ENCODE measurements at places on chromosomes 5 and 9. TPM values are rescaled to one million over a fixed set of nuclear protein-coding genes. Genes with fewer than 3 reads are reported as not detected.
A peak's percentile ranks its signal among the peaks of the same experiment; 100 is the strongest.

GRCh38 chr9:126805554-126806262, 868 bp downstream of the ZBTB43 start:
- H3K4me3 ChIP-seq: peak overlapping the region; percentile 91
- H3K36me3 ChIP-seq: no peaks in the 10 kb centered on the region
- no peaks in the 10 kb centered on the region for H3K27me3 ChIP-seq

DNA sequence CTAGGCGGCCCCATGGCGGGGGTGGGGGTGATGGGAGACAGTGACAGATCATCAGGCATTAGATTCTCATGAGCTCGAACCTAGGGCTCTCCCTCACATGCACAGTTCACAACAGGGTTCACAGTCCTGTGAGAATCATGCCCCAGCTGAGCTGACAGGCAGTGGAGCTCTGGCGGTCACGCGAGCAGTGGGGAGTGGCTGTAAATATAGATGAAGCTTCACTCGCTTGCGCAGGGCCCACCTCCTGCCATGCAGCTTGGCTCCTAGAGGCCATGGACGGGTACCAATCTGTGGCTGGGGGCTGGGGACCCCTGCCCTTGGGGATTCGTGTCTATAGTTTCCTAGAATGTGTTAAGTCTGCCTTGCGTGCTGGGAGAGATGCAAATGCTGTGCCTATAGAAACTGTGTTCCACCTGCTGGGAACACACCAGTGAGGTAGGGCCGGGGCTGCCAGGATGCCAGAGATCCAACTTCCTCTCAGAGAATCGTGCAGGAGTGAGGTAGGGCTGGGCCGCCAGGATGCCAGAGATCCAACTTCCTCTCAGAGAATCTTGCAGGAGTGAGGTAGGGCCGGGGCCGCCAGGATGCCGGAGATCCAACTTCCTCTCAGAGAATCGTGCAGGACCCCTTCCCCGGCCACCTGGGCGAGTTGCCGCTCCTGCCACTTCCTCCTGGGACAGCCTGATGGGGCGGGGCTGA, 14.1 kb upstream of the EXOC3 start:
- no peaks in the 10 kb centered on the region for H3K27me3 ChIP-seq
- no peak overlapping the region for H3K27ac ChIP-seq

GRCh38 chr5:94777056-94777880, 158.8 kb downstream of the SLF1 start:
- H3K36me3 ChIP-seq: no peaks in the 10 kb centered on the region
- DNase-seq: no peak
- no peak overlapping the region for H3K27ac ChIP-seq

DNA sequence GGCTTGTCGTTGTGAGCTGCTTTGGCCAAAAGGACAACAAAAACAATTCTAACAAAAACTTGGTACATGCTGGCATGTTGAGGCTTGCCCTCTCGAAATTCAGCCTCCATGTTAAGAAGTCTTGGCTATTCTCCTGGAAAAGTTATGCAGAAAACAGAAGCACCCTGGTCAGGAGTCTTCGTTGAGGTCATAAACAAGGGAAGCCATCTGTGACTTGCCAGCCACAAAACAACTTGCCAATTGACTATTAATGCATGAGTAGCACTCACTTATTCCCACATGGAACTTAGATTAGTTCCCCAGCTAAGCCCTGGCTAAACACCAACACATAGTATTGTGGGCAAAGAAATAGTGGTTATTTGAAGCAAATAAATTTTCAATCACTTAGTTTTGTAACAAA, 521.0 kb upstream of the CHD1 start:
- no peaks in the 10 kb centered on the region for H3K4me1 ChIP-seq
- peaks cover 4% of the 10 kb centered on the region for H3K27me3 ChIP-seq
- H3K4me3 ChIP-seq: no peak overlapping the region
- no peaks in the 10 kb centered on the region for H3K36me3 ChIP-seq
- no peak for DNase-seq
- H3K27ac ChIP-seq: no peak overlapping the region

- no peak overlapping the region for H3K4me3 ChIP-seq
- no peak for DNase-seq
- H3K27me3 ChIP-seq: no peaks in the 10 kb centered on the region
- H3K36me3 ChIP-seq: no peaks in the 10 kb centered on the region
These were observed 288.4 kb downstream of the CD180 start for GRCh38 chr5:66908230-66908629.

DNA sequence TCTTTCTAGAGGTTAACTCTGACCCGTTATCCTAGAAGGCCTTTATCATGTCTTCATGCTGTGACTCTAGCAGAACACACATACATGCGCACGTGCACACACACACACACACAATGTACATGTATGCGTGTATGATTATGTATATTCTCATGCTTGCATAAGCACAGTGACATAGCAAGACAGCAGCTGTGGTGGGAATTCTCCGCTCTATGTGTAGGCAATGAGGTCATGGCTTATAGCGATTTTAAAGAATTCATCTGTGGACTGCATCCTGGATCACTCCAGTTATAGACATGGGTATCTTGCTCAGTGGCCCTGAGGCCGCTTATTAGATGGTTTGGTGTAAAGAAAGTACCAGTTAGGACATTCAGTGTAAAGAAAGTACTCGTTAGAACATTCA, 106.2 kb downstream of the FBXL7 start:
- no peak overlapping the region for H3K27ac ChIP-seq
- no peaks in the 10 kb centered on the region for H3K27me3 ChIP-seq
- H3K36me3 ChIP-seq: peaks cover 2% of the 10 kb centered on the region

- peak overlapping the region; percentile 52 for H3K4me3 ChIP-seq
- H3K27ac ChIP-seq: peak overlapping the region; percentile 85
- DNase-seq: no peak
These were observed 196.2 kb downstream of the DTWD2 start for GRCh38 chr5:118791926-118792734.

GRCh38 chr5:141574122-141574510, 44.7 kb downstream of the DIAPH1 start:
- no peak for DNase-seq
- H3K4me1 ChIP-seq: no peaks in the 10 kb centered on the region
- H3K4me3 ChIP-seq: no peak overlapping the region
- peaks cover 30% of the 10 kb centered on the region for H3K36me3 ChIP-seq

GRCh38 chr5:61414806-61415205, 82.7 kb downstream of the ZSWIM6 start:
- no peaks in the 10 kb centered on the region for H3K27me3 ChIP-seq
- no peak for DNase-seq
- H3K4me3 ChIP-seq: no peak overlapping the region
- peaks cover 59% of the 10 kb centered on the region for H3K4me1 ChIP-seq

DNA sequence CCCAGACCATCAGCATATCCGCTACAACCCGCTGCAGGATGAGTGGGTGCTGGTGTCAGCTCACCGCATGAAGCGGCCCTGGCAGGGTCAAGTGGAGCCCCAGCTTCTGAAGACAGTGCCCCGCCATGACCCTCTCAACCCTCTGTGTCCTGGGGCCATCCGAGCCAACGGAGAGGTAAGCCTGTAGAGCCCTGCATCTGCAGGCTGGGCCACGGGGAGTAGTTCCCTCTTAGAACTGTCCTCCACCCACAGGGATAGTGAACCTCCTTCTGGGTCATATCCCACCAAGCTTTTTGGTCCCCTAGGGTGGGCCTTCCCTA, 569 bp downstream of the GALT start:
- H3K27me3 ChIP-seq: no peaks in the 10 kb centered on the region
- H3K4me1 ChIP-seq: peaks cover 42% of the 10 kb centered on the region
- peak overlapping the region; percentile 84 for H3K4me3 ChIP-seq
- H3K27ac ChIP-seq: peak overlapping the region; percentile 91

DNA sequence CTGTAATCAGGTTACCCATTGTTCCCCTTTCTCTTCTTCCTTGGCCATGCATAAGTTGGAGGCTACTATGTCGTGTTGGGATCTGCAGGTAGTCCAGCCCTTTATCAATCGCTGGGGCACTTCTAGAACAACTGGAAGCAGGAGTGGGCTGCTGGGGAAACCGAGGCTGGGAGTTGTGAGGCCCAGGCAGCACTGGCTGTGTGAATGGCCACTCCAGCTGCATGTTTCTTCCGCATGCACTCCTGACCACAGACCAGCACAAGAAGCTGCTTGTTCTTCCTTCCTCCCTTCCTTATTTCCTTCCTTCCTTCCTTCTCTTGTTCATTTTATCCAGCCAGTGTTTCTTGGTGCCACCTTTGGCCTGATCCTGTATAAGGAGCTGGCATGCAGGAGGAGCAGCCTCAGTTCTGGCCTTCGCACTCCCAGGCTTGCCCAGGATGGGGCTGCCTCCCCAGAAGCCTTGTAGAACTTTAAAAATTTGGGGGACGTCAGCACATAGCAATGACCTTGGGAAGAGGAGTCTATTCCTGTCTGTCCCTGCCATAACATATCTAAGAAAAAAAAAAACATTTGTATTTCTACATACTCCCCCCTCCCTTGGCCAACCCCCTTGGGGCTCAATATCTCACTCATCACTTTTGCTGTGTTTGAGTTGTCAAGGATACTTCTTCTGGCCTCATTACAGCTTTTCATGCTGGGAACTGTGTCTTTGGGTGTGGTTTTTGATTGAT, 20.8 kb upstream of the CXCL14 start:
- H3K4me3 ChIP-seq: no peak overlapping the region
- no peaks in the 10 kb centered on the region for H3K36me3 ChIP-seq
- peaks cover 31% of the 10 kb centered on the region for H3K27me3 ChIP-seq
- H3K4me1 ChIP-seq: no peaks in the 10 kb centered on the region

GRCh38 chr5:139091439-139092156, 106.6 kb downstream of the SIL1 start:
- no peak overlapping the region for H3K4me3 ChIP-seq
- no peaks in the 10 kb centered on the region for H3K27me3 ChIP-seq
- H3K4me1 ChIP-seq: peaks cover 10% of the 10 kb centered on the region
- peaks cover 3% of the 10 kb centered on the region for H3K36me3 ChIP-seq
- DNase-seq: no peak

DNA sequence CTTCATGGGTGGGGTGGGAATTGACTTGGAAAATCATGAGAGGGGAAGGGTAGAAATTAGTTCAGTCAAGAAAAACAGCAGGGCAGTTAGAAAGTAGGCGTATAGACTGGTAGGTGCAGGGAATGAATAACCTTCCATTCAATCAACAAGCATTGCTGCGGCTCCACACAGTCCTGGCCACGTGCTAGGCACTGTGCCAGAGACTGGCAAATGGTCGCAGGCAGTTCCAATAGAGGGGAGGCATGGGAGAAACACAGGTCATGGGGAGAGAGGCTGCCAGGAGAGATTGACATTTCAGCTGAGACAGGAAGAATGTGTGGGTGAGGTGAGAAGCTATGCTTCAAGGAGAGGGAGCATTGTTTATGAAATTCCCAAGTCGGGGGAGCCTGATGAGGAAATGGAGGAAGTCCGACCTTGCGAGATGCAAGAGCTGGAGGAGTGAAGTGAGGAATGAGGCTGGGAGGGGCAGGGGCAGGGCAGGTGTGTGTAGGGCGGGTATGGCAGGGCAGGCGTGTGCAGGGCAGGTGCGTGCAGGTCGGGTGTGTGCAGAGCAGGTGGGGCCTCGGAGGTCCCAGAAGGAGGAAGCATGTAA, 54.4 kb upstream of the PPARGC1B start:
- peaks cover 2% of the 10 kb centered on the region for H3K4me1 ChIP-seq
- H3K27ac ChIP-seq: no peak overlapping the region
- H3K27me3 ChIP-seq: peaks cover 9% of the 10 kb centered on the region
- no peak for DNase-seq
- H3K36me3 ChIP-seq: no peaks in the 10 kb centered on the region
- no peak overlapping the region for H3K4me3 ChIP-seq

GRCh38 chr5:124315741-124316415, 430.6 kb downstream of the ZNF608 start:
- H3K4me1 ChIP-seq: peaks cover 5% of the 10 kb centered on the region
- no peaks in the 10 kb centered on the region for H3K27me3 ChIP-seq
- H3K27ac ChIP-seq: no peak overlapping the region
- H3K36me3 ChIP-seq: no peaks in the 10 kb centered on the region
- no peak for DNase-seq
- no peak overlapping the region for H3K4me3 ChIP-seq

DNA sequence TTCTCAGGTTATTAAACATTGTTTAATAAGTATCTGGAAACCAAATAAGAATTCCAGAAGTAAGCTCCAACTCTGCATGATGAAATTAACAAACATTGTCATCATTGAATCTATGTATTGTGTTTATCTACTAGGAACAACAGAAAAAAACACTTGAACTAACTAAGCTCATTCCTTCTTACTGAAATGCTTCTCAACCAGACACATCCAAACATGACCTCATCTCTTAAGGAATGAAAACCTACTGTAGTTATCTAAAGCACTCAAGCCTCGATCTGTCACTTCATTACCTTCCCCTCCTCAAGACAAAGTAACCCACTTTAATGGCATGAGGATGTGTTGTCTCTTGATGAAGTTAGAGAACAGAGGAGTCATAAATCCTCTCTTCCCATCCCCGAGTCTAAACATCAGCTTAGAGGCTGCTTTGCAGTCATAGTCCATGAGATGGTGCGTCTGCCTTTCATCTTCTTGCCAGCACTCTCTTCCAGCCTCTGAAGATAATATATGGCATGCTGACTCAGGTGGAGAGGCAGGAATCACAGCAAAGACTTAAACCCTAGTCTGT, 86.5 kb downstream of the CEMIP2 start:
- peaks cover 6% of the 10 kb centered on the region for H3K36me3 ChIP-seq
- peak overlapping the region; percentile 55 for H3K27ac ChIP-seq
- H3K4me3 ChIP-seq: no peak overlapping the region
- no peaks in the 10 kb centered on the region for H3K27me3 ChIP-seq
- DNase-seq: no peak

GRCh38 chr5:89524785-89525184, 641.8 kb upstream of the MEF2C start:
- no peaks in the 10 kb centered on the region for H3K4me1 ChIP-seq
- no peak for DNase-seq
- H3K4me3 ChIP-seq: no peak overlapping the region
- no peak overlapping the region for H3K27ac ChIP-seq
- no peaks in the 10 kb centered on the region for H3K27me3 ChIP-seq
- peaks cover 4% of the 10 kb centered on the region for H3K36me3 ChIP-seq

DNA sequence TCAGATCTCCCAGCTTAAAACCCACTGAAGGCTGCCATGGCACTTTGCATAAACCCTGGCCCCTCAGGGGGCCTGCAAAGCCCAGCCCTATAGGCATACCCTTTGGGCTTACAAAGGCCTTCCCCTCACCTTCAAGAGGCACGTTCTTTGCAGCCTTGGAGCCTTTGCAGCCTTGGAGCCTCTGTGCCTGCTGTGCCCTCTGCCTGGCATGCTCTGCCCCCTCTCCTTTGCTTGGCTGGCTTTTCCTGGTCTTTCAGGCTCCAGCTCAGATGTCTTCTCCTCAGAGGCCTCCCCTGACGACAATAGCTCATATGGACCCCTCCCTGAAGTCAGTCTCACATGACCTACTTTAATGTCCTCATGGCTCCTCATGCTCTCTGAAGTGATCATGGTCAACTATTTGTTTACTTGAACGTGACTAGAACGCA, 60.3 kb downstream of the CXXC5 start:
- H3K36me3 ChIP-seq: no peaks in the 10 kb centered on the region
- peak overlapping the region; percentile 56 for H3K4me3 ChIP-seq
- peaks cover 49% of the 10 kb centered on the region for H3K4me1 ChIP-seq

GRCh38 chr5:96969366-96969765, 33.5 kb downstream of the LNPEP start:
- no peak for DNase-seq
- no peaks in the 10 kb centered on the region for H3K36me3 ChIP-seq
- H3K27me3 ChIP-seq: no peaks in the 10 kb centered on the region
- H3K27ac ChIP-seq: peak overlapping the region; percentile 82

GRCh38 chr9:108466304-108466703, 389.5 kb downstream of the ACTL7B start:
- DNase-seq: no peak
- H3K4me1 ChIP-seq: peaks cover 18% of the 10 kb centered on the region
- H3K27me3 ChIP-seq: no peaks in the 10 kb centered on the region
- H3K27ac ChIP-seq: no peak overlapping the region

BTNL8 gene
- total RNA-seq: not detected

CDH9 gene
- not detected for total RNA-seq

GADD45G gene
- total RNA-seq: 1.5 TPM

FLT4 gene
- 0.29 TPM for total RNA-seq

SPATA31D3 gene
- total RNA-seq: not detected

CDC25C gene
- total RNA-seq: 1.6 TPM

NIPAL4 gene
- total RNA-seq: 0.87 TPM
